ENCODE measurements at places on chromosomes 7 and 10.

GRCh38 chr10:5844345-5845055 is 31.3 kb upstream of the GDI2 start:
- no peak for DNase-seq

DNA sequence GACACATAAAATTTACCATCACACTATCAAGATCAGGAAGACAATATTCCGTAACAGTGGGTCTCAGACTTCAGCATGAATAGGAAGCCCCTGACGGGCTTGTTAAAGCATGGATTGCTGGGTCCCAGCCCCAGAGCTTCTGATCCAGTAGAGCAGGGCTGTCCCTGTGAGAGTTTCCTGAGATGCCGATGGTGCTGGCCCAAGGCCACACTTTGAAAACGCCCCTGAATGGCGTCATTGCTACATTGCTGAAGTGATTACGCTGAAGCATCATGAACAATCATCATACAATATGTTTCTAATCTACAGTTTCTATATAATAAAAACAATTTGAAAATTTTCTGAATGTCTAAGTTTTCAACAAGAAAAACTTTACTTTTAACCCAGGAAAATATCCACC is 38.0 kb upstream of the TMEM72 start:
- no peak for DNase-seq

GRCh38 chr7:41472427-41473125 is 230.3 kb downstream of the INHBA start:
- DNase-seq: no peak

DNA sequence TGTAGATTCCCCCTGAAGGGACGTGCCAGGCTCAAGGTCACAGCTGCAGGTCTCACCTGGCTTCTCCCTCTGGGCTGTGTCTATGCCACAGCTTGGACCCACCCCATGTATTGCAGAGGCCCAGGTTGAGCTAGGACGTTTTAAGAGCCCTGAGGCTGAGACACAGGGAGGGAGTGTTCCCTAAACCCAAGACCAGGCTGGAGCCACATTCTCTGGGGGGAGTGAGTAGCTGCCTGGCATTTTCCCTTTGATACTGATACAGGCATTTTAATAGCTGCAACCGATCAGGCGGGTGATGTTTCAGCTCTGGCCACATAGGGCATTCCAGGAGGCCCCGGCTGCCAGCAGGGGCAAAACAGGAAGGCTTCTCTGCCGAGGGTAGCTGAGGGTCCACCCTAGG is 13.4 kb downstream of the COL13A1 start:
- DNase-seq: no peak

All from activated CD4-positive, CD25-positive, alpha-beta regulatory T cell treated with anti-CD3 and anti-CD28 coated beads, Interleukin-2, amount 50 U/mL, for 16 hours (primary cell).